ENCODE measurements at places on chromosomes 12 and 14.

DNA sequence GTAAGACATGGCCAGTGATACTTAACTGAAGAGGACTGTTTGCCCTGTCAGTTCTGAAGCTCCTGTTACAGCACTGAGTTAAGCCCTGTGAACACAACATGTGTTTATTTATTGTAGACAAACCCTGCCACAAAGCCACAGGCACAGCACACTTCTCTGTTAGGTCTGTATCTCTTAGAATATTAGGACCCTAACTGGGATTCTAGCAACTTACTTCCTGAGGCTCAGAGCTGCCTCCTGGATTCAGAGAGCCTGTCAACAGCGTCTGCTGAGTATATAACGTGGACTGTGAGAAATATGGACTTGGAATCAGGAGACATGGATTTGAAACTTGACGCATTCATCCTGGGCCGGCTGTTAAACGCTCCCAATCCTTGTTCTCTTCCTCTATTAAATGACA is 135.0 kb upstream of the HIF1A start:
- no peak for DNase-seq

DNA sequence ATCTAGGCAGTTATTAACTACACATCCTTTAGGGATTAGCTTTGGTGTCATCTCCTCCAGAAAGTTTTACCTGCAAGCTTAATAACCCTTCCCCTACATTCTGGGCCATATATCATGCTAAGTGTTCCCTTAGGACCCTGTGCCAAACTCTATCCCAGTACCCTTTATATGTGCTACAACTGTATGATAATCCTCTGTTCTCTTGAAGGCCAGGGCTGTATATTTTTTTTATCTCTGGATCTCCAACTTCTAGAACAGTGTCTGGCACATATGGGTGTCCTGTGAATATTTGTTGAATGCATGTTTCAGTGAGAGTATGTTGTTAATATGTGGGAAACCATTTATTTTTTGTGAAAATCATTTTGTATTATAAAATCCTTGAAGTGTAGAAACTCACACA is 106.7 kb downstream of the PPM1A start:
- no peak for DNase-seq

- DNase-seq: no peak
Measured at GRCh38 chr12:21073129-21073528, 57.9 kb upstream of the SLCO1B1 start.

DNA sequence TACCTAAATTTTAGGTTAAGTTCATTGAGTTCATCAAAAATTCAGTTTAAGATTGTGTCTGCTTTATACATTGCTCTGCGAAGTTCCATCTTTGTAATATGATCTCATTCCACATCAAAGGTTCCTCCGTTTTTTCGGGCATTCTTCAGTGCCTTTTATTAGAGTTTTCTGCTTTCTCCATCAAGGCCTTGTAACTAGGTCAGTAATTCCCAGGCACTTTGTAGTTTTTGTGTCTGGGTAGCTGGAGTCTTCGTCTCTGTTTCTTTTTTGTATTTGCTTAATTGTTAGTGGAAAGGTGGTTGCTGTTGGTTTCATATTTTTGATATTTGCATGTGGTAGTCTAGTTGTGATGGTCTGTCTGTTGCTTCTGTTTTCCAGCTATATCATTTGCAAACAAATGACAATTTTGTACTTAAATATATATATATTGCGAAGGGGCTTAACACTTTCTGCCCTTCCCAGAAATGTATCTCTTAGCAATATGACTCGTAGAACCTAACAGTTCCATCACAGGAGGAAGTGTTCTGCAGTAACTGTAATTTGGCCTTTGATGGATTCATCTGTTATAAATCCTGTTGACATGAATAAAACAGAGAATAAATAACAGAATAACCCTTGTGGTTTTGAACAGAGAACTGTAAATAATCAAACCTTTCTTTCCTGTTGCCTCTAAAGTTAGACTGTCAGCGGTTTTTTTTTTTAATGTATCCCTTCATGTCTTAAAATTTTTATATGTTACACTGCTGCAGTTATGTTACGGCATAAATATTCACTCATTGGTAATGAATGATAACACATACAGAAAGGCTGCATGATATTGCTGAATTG is 88.4 kb upstream of the DYNC1H1 start:
- DNase-seq: no peak

DNA sequence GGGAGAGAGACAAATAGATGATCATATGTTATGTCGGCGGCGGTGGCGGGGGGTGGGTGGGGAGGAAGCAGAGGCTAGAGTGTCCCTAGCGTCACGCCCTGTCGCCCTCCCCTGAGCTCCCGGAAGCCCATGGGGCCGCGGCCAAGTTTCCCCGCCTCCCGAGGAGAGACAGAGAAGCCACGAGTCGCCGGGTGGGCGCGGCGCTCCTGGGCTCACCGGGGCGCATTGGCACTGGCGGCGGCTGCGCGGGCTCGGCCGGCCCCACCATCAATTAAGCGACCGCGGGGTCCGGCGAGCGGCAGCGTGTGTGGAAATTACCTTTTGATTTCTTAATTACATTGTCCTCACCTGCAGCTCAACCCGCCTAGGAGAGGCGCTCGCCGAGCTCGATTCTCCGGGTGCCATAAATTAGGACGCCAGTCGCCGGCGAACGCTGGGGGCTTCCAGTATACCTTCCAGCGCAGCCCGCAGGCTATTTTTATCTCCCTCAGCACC is 119.9 kb upstream of the LHX5 start:
- no peak for DNase-seq

GRCh38 chr12:24044941-24045703 is 95.7 kb upstream of the SOX5 start:
- no peak for DNase-seq
